ENCODE measurements at places on chromosomes 7 and 10.
A peak's percentile ranks its signal among the peaks of the same experiment; 100 is the strongest.

DNA sequence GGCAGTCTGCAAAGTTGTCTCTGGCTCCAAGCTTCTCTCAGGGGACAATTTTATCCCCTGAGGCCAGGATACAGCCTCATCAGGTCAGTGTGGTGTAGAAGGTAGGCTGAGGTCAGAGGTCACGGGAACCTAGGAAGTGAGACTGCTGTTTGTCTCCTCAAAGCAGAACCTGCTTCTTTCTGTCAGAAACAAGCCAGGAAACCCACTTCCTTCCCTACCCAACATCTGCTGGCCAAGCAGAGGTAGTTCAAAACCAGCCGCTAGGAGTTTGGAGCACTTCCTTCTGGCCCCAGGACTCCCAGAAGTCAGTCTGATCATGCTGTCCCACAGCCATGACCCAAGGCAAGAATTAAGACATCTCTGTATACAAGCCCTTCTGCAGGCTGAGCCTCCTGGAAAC is 12.2 kb downstream of the CLRN3 start:
- DNase-seq = peak; percentile 48

- DNase-seq = no peak
These were observed 27.1 kb upstream of the SEMA3C start for GRCh38 chr7:80945976-80946375.

DNA sequence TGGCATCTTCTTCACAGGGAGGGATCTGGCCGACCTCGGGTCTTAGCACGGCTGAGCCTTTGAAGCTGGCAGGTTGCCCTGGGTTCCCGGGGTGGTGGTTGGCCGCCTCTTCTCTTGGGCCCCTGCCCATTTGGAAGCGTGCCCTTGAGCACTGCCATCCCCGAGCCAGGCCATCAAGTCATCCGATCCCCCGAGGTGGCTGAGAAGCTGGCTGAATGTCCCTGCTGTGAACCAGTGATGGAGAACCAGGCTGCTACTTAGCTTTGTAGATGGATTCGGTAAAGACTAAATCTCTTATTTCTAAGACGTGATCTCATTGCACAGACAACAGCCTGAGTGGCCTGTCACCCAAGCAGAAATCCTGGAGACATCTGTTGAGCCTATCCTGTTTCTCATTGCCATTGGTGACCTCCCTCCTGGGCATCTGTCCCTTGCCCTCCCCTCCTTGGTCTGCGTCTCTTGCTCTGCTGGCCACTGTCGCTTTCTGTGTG is 74.3 kb downstream of the GRK5 start:
- DNase-seq = no peak

- peak; percentile 75 for DNase-seq
These were observed 9.1 kb upstream of the ASIC3 start for GRCh38 chr7:151038951-151039849.

DNA sequence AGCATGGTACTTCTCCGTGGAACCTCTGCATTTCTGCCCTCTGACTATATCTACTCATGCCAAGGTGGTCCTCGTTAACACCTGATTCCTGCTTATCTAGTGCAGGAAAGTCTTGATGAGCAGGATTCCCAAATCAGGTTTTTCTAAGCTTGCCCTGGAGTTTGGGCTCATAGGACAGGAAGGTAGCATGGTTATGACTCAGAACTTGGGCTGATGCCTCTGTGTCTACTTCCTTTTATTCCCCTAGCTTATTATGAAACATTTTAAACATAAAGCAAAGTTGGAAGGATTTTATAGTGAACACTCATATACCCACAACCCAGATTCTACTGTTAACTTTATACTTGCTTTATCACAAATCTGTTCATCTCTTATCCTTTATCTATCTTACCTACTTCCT is 5.6 kb downstream of the SUFU start:
- no peak for DNase-seq

- no peak for DNase-seq
These were observed 19.0 kb downstream of the PARD3 start for GRCh38 chr10:34796133-34796532.

- DNase-seq = no peak
These were observed 45.1 kb downstream of the NOD1 start for GRCh38 chr7:30433506-30433905.

GRCh38 chr10:70807556-70807955 is 8.2 kb upstream of the SGPL1 start:
- no peak for DNase-seq

DNA sequence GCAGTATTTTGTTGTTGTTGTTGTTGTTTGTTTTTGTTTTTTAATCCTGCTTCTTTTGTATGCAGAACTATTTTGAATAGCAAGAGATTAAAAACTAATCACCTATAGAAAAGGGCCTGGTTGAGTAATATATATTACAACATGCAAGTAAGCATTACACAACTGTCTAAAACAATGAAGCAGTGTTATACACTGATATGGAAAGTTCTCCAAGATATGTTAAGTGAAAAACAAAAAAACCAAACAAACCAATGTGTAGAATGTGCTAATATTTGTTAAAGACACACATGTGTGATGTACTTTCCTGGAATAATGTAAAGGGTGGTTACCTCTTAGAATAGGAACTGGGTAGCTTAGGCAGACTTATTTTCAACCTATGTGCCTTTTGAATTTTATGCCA is 117.4 kb downstream of the ZNF365 start:
- DNase-seq = no peak

GRCh38 chr7:151088856-151089699 is 2.8 kb downstream of the AGAP3 start:
- DNase-seq = peak; percentile 83

DNA sequence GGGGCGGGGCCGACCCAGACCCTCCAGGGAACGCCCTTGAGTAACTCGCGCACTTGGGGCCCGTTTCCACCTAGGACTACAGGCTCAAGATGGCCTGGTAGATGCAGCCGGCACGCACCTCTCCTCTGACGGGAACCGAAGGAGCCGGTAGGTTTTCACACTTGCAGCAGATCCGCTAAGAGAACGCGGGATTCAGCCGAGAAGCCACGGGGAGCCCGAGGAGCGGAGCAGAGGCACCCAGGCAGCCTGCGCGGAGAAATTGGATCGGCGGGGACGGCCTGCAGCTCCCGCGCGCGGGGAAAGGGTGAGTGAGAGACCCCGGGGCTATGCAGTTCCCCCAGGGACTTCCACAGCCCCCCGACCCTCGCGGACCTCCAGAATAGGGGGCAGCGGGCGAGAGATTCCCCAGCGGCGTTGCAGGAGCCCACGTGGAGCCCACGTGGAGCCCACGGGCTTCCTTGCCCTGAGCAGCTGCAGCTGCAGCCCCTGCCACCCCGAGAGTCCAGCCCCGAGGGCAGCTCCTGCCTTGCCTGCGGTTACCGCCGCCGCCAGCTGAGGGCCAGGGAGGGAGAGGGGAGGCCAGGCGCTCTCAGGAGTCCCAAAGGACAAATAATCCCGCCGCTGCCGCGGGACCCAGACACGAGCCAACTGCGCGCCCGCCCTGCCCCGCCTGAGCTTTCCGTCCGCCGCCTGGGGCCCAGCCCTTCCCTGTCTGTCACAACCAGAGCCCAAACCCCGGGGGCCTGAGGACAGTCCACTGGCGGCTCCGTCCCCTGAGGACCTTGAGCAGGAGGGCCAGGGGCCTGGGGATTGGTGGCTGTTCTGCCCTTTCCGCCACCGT is 13.1 kb downstream of the IFT22 start:
- no peak for DNase-seq

GRCh38 chr7:116384936-116385635 is 114.5 kb upstream of the CAV2 start:
- DNase-seq = no peak

DNA sequence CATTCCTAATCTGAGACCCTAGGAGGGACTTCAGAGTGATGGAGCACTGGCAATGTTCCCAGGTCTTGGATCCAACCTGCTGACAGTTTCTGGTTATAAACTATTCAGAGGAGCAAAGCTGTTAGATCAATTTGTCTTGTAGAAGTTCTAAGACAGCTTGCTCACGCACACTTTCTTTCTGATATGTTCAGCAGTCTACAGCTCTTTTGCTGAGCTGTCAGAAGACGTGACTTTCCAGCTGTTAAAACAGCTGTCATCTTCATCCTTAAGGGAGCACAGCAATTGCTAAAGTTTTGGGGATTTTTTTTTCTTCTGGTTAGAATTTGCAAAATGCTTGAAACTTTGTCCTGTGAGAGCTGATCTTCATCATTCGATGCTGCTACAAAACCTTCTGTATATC is 823.1 kb downstream of the SORCS1 start:
- DNase-seq = no peak

GRCh38 chr10:86245015-86245394 is 121.6 kb downstream of the GRID1 start:
- DNase-seq = no peak

DNA sequence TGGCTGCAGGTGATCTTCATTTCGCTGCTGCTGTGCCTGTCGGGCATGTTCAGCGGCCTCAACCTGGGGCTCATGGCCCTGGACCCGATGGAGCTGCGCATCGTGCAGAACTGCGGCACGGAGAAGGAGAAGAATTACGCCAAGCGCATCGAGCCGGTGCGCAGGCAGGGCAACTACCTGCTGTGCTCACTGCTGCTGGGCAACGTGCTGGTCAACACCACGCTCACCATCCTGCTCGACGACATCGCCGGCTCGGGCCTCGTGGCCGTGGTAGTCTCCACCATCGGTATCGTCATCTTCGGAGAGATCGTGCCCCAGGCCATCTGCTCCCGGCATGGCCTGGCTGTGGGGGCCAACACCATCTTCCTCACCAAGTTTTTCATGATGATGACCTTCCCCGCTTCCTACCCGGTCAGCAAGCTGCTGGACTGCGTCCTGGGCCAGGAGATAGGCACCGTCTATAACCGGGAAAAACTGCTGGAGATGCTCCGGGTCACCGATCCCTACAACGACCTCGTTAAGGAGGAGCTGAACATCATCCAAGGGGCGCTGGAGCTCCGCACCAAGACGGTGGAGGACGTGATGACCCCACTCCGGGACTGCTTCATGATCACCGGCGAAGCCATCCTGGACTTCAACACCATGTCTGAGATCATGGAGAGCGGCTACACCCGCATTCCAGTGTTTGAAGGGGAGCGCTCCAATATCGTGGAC is 1.3 kb downstream of the CNNM2 start:
- DNase-seq = no peak

GRCh38 chr7:156609010-156609877 is 31.3 kb upstream of the RNF32 start:
- no peak for DNase-seq

GRCh38 chr7:873367-874002 is 2.9 kb upstream of the GET4 start:
- DNase-seq = peak; percentile 78

- DNase-seq = no peak
These were observed 10.3 kb upstream of the AGR3 start for GRCh38 chr7:16891874-16892643.

GRCh38 chr7:101998029-101998905 is 180.8 kb downstream of the CUX1 start:
- DNase-seq = no peak

GRCh38 chr10:27683226-27683625 is 62.4 kb downstream of the MKX start:
- DNase-seq = no peak

DNA sequence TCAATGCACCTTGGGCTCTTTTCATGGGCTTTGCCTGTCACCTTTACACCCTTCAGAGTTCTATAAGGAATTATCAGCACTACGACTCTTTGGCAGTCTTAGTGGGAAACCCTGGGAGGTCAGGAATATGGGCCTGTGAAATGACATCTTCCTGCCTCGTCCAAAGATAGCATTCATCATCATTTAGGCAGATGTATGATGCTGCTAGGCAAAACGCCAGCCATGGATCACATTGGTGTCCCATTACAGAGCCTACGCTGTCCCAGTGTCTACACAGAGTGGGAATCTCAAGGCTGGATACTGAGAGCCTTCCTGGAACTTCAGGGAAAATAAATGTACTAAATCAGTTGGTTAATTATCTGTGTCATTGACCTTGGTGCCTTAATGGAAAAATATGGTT is 259.4 kb upstream of the CELF2 start:
- no peak for DNase-seq

- no peak for DNase-seq
These were observed 92.8 kb upstream of the ZMIZ1 start for GRCh38 chr10:78975926-78976325.

DNA sequence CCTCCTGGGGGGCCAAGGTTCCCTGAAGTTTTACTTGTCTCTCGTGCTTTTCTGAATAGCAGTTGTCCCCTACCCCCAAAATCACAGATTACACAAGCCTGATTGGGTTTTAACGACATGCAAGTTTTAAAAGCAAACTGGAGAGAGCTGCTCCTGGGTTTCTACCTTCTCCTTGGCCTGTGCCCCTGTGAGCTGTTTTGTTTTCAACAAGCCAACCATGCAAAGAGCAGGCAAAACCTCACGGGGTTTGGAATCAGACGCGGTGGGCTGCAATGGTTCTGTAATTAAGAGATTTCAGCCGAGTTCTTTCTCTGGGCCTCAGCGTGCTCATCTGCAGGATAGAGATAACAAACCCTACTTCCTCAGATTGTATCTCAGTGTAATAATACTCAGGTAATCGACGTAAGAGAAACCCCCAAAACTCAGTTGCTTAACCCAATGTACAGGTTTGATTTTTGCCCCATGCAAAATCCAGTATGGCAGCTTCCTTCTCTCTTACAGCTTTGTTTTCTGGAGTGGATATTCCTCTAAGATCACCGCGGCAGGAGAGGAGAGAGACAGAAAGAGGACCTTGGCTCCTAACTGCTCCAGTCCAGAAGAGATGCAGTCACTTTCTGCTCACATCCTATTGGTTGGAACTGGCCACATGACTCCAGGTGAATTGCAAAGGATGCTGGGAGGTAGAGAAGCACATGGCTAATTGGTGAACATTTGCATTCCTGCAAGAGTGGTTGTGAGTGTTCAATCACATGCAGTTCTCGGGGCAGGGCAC is 42.0 kb downstream of the MYL10 start:
- DNase-seq = no peak

GRCh38 chr10:95742485-95742884 is 13.5 kb upstream of the ENTPD1 start:
- no peak for DNase-seq

DNA sequence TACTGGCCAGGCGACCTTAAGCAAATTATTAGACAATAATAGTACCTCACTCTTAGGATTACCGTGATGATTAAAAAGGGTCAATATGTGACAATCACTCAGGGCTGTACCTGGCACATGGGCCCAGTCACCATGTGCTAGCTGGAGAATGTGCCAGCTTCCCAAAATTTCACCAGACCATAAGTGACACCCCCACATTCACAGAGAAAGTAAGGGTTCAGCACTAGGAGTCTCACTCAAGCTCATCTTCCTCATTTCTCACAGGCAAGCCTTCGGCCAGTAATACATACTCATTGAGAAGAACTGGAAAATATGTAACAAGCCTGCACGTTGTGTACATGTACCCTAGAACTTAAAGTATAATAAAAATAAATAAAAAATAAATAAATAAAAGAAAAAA is 22.4 kb upstream of the C10orf71 start:
- DNase-seq = no peak
